ENCODE measurements at places on chromosomes 1 and 21.

GRCh38 chr1:56123421-56123820 is 455.9 kb downstream of the PLPP3 start:
- DNase-seq = no peak

GRCh38 chr1:233140499-233140898 is 155.0 kb downstream of the PCNX2 start:
- DNase-seq = no peak

- no peak for DNase-seq
Observed at GRCh38 chr1:236535662-236536161, 11.9 kb downstream of the LGALS8 start.

DNA sequence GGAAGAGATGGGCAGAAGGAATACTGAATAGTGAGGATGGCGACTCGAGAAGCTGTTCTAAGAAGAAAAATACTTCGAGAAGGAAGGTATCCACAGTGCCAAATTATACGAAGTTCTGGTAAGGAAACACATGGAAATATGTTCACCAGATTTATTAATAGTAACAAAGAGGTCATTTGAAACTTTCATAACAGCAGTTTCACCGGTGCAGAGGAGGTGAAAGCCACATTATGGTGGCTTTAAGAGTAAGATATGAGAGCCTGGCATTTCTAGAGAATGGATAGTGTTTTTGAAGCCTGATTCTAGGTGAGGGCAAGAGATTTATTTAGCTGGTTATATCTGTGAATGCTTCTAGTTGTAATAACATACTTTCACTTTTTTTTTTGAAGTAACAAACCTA is 56.2 kb downstream of the DPYD start:
- DNase-seq = no peak

GRCh38 chr1:69175053-69175452 is 392.7 kb upstream of the LRRC7 start:
- DNase-seq = no peak

DNA sequence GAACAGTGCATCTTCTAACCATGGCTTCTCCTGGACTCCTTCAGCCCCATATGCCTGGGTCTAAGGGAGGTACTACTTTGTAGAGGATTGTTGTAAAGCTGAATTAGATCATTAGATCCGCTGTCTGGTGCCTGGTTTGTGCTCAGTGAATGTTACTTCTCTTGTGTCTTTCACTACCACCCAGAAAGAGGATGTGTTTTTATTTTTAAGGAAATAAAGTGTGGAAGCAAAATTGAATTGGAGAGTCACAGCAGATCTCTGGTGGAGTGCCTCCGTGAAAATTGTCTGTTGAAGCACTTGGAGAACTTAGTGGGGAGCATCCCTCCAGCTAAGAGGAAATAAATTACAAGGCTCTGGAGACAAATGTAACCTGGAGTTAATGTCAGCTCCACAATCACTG is 101.8 kb upstream of the ARTN start:
- DNase-seq = no peak

DNA sequence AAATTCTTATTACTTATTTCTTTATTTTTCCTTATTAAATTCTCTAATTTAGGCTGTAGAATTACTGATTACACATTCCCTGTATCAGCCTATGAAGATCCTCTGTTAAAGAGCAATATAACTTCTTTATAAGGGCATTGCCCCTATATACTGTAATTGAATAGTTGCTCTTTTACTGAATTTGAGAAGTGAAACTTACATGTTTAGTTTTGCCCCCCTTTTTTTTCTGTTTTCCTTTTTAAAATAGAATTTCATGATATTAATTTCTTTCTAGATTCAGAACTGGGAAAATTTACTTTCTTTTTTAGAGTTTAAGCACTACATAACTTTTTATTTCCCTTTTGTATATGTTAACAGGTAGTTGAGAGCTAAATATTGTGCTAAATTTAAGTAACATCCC is 29.5 kb upstream of the PGM1 start:
- DNase-seq = no peak

DNA sequence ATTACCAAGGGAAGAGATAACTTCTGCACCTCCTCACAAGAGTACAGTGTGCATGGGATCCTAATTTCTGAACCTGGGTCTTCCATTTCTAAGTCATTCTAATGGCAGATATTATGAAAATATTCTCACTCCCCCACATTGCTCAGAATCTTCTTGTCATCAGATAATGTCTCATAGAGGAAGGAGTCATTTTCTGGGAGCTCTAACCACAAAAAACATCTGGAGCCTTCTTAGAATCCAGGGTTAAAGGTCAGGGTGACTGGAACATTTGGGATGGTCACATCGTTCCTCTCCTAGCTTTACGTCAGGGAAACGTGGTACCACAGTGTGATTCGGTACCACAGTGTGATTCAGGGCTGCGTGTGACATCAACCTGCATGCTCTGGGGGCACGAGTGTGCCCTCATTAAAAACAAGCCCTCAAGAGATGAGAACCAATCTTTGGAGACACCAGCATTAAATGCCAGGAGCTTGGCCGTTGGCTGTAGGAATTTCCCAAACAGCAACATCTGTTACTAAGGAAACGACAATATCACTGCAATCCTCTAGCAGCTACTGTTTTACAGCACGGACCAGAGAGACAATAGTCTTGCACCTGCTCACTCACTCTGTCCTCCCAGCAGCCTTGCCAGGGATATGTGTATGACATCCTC is 179.1 kb downstream of the PSMG1 start:
- DNase-seq = no peak

DNA sequence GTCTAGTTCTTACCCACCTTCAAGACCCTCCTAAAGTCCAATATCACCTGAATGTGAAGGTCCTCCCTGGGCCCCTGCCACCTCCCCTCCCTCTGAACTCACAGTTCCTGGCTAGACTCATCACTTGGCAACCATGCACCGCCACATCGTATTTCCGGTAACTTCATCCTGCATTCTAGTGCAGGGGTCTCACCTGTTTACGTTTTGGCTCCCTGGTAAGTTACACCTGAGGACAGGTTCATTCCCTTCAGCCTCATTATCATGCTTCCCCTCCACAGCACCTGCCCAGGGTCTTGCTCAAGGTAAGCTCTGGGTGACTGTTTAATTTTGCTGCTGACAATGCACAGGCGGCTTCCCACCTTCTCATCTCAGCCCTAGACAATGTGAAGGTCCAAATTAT is 93.1 kb downstream of the MIS18A start:
- no peak for DNase-seq

DNA sequence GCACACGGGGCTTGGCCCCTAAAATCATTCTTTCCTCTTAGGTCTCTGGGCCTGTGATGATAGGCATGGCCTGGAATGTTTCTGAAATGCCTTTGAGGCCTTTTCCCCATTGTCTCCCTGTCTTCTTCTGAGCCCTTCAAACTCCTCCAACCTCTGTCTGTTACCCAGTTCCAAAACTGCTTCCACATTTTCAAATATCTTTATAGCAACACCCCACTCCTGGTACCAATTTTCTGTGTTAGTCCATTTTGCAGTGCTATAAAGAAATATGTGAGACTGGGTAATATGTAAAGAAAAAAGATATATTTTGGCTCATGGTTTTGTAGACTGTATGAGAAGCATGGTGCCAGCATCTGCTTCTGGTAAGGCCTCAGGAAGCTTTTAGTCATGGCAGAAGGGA is 158.8 kb downstream of the TM2D1 start:
- DNase-seq = no peak

- DNase-seq = no peak
Observed at GRCh38 chr1:197715806-197716205, 59.5 kb downstream of the DENND1B start.

- no peak for DNase-seq
Observed at GRCh38 chr1:87197641-87198040, 131.0 kb upstream of the LMO4 start.

DNA sequence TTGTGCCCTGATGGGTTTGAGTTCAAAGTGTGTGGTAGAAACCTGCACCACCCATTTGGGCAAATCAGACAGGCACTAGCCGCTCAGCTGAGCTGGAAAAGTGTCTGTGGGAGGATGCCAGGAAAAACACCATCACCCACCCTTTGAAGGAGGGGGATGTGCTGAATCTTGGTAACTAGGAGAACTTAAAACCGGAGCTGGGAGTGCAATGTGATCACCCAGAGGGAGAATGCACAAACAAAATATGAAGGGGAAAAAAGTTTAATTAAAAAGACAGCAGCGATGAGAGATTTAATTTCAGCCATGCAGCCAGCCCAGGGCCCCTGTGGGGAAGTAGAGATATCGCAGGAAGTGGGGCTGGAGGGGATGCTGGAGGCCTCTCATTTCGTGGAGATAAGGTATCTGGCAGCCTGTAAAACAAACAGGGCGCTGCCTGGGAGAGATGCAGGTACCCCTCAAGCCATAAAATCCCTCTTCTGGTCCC is 86.8 kb upstream of the BCAR3 start:
- DNase-seq = no peak

GRCh38 chr21:34630536-34631143 is 15.7 kb upstream of the RCAN1 start:
- peak; percentile 41 for DNase-seq

DNA sequence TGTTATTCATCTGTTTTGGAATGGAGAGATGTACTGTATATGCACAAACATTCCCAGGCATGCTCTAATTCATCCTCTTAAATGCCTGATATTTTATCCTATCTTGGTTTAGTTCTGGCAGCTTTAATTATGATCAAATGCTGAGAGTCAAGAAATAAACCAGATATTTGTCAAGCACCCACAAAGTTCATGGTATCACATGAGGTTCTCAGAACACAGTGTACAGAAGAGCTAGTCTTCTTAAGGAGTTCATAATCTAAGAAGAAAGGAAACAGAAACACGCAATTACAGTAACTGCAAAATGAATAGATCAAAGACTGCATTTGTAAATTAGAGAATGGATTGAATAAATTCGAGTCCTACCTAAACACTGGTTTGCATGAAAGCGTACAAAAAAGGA is 58.3 kb upstream of the KCNH1 start:
- no peak for DNase-seq

DNA sequence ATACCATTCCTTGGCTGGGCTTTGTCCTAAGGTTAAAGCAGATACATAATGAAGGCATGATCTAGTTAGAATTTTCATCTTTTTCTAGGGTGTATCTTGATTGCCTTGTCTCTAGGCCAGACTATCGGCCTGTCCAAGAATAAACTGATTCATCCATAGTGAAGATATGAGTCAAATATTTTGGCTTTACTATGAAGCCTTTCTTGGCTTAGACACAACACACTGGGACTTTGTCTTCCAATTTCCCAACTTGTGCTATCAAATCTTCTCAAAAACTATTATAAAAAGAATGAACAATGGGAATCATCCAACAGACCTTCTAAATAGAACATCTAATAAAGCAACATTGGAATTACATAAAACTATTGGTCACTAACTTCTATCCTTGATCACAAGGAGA is 64.8 kb downstream of the WARS2 start:
- DNase-seq = no peak

DNA sequence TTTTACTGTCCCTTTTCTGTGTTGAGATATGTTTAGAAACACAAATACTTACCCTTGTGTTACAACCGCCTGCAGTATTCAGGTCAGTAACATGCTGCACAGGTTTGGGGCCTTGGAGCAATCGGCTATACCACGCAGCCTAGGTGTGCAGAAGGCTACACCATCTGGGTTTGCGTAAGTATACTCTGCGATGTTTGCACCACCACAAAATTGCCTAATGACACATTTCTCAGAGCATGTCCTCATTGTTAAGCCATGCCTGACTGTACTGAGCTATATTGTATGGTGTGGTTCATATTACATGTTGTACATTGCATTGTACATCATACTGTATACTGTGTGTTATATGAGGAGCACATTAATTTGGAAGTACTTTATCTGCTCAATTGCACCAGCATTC is 247.4 kb downstream of the RHOU start:
- DNase-seq = no peak

GRCh38 chr21:35329940-35330660 is 281.0 kb upstream of the RUNX1 start:
- DNase-seq = no peak

DNA sequence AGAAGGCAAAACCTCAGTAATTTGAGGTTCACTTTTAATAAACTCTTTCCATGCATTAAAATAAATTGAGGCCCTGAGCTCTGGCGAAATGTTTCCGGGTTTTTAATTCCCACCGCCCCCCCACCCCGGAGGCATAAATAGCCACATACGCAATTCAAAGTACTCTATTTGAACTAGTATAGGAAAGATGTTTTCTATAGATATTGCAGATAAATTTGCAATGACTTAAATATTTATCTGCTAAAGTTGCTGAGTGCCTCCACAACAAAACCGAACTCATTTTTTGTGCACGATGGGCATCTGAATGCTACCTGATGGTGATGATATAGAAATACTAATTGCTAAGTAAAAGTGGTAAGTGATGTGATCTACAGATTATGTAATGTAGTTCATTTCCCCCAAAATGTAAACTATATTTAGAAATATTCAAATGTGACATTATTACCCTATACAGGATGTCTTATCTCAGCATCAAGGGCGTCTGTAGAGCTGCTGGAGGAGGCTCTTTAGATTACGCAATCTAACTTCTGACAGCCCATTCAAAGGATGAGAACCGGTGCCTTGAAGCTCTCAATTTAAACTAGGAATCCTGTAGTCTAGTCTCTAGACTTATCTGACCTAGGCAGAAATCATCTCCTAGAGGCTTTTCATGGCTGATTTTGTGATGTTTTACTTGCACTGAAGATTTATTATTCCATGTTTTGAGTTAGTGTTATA is 8.5 kb downstream of the IRF2BP2 start:
- DNase-seq = no peak

Data from activated CD4-positive, alpha-beta T cell treated with anti-CD3 and anti-CD28 coated beads for 4 hours (primary cell).